ENCODE measurements at places on chromosomes 2 and 18. TPM values are rescaled to one million over a fixed set of nuclear protein-coding genes. Genes with fewer than 3 reads are reported as not detected.

Gene MFSD2B
- total RNA-seq, result 0.05 TPM

Gene ATP6V1B1
- total RNA-seq, result 1.6 TPM

Gene TEX44
- total RNA-seq, result not detected

Gene CD207
- total RNA-seq, result 0.08 TPM

Gene FBXO41
- total RNA-seq, result 12.0 TPM

Gene ZNF532
- total RNA-seq, result 27.7 TPM

Gene UGT1A10
- not detected for total RNA-seq

Gene TMEM237
- 55.1 TPM for total RNA-seq

Gene TLX2
- total RNA-seq, result not detected

Gene NPHP1
- 4.4 TPM for total RNA-seq

Gene SIX2
- 51.9 TPM for total RNA-seq

Gene PRKD3
- 70.4 TPM for total RNA-seq

Gene GLS
- total RNA-seq, result 243 TPM

Gene STPG4
- total RNA-seq, result 0.14 TPM

Gene DHX57
- 33.0 TPM for total RNA-seq

Gene B3GNT7
- total RNA-seq, result 0.04 TPM

Gene GTF3C2
- total RNA-seq, result 86.8 TPM

Gene SLC19A3
- not detected for total RNA-seq

Gene MGAT5
- 98.0 TPM for total RNA-seq

Gene BOK
- 7.3 TPM for total RNA-seq

Gene DNAJC5G
- total RNA-seq, result not detected

Gene C2orf80
- total RNA-seq, result not detected

Gene GCC2
- total RNA-seq, result 19.0 TPM
